ENCODE measurements at places on chromosomes 7 and 10.
A peak's percentile ranks its signal among the peaks of the same experiment; 100 is the strongest.

- no peak for DNase-seq
Measured at GRCh38 chr10:88755753-88756152, 4.1 kb upstream of the LIPN start.

DNA sequence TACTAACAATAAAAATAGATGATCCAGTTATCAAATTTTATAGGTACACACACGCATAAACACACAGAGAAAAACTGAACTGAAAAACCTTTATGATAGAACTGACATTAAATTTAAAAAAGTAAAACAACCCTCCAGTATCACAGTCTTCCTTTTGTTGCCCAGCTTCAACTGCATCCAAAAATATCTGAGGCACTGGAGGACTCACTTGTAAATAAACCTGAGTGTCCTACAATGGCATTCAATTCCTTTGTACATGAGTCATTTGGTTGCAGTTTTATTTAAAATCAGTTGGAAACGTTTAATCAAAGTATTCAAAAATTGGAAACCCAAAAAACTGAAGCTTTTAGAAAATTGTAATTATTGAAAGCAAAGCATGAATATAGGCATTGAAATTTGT, 265.2 kb upstream of the CSTF2T start:
- DNase-seq = no peak

DNA sequence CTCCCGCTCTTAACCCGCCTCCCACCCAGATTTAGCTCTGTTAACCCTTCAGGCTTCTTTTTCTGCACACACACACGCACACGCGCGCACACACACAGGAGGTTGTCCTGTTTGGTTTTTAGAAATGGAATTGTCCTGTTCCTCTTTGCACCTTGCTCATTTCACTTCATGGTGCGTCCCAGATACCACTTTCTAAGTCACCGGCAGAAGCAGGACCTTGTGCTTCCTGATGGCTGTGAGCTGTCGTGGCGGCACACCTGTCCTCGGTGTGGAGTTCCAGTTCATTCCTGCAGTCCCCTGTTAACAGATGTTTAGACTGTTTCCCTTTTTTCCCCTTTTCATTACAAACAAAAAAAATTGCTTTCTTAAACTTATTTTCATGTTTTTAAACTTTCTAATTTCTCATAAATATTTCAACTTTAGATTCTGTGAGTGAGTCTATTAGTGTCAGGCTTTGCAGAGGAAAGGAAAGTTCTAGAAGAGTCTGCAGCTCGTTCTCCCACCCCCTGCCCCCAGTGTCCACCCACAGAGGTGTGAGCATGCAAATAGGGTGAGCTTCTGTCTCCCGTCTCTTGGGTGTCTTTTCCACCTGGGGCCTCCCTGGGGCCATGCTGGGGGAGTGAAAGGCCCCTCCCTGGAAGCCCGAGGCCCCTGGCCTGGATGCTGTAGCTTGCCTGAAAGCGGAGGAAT, 85.5 kb downstream of the LHPP start:
- DNase-seq = no peak

DNA sequence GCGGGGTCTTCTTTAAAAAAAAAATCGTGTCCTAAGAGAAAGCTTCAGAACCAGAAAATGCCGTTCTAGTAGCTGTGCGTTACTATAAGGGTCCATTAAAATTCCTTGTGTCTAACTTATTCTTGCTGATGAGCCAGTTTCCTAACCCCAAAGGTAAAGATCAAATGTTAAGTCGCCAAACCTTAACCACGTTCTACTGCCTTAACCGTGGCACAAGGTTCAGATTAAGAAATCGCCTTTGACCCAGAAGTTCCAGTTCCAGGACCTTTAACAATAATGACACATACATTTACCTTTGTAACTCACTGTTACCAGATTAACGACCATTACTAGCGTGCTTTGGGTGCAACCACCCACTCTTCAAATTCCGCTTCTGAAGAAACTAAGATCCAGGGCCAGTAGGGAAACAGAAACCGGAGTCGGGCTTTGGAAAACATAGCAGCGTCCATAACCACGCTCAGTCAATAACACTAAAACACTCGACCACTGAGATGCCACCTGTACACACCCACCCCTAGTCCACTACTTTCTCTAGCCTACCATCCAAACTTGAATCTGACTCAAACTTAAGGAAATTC, 620 bp downstream of the BET1 start:
- DNase-seq = peak; percentile 54

GRCh38 chr10:103758294-103758681, 97.1 kb downstream of the SH3PXD2A start:
- DNase-seq = no peak

- peak; percentile 73 for DNase-seq
Measured at GRCh38 chr10:99329304-99329553, at the start of gene CNNM1. TSS of gene CNNM1 (plus strand) at chr10:99329356. CDS start at chr10:99329388, 32 bp downstream.

DNA sequence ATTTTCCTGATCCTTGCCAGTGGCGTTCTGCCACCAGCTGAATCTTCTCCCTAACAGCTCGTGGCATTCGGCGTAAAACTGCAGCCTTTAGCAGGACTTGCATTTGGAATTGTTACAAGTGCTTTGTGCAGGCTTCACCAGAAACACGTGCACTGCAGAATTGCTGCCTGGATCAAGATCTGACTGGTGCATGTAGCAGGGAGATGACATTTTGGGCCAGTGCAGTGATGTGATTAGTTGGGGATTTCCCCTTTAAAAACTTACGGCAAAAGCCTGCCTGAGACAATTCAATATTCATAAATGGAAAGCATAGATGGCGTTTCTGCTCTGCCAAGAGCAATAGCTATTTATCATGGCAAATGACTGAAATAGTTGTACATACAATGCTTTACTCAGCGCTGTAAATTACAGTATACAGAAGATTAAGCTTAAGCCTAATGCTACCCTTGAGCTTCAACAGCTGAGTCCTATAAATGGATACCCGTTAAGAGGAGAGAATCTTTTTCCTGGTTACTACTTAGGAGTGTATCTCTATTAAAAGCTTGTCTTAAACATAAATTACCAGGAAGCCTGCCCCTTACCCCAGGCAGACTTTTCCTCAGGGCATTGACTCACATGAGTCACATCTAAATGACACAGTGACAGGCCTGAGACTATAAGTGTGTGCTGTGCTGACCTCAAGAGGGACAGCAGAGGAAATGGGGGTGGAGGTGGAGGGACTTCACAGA, 106.3 kb downstream of the ATXN7L1 start:
- DNase-seq = peak; percentile 83

GRCh38 chr10:123272171-123272570, 118.0 kb downstream of the BUB3 start:
- no peak for DNase-seq

DNA sequence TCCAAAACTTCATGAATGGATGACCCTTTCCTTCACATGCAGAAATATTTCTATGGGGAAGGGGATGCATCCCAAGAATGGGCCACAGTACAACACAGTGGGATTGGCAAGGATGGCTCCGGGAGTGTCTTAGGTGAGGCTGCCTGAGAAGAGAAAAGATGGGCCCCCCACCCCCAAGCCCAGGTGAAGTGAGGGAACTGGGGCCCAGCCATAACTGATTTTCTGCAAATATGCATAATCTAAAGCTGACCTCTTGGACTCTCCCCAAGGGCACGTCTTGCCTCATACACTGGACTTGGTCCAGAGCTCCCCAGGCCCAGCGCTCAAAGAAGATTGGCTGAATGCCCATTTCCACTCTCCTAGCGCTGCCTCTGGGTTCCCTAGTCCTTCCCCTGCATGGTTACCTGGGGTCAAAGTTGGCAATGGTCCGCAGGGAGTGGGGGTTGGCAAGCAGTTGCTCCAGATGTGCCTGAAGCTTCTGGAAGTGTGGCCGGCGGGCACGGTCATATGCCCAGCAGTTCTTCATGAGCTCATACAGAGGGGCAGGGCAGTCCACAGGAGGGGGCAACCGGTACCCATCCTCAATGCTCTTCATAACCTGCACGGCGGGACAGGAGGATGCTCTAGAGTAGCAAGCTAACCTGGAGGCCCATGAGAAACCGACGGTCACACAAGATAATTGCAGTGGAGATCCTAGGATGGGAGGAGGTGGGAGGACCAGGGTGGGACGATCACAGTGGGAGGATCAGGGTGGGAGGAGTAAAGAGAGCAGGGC, 12.3 kb downstream of the ZYX start:
- no peak for DNase-seq

DNA sequence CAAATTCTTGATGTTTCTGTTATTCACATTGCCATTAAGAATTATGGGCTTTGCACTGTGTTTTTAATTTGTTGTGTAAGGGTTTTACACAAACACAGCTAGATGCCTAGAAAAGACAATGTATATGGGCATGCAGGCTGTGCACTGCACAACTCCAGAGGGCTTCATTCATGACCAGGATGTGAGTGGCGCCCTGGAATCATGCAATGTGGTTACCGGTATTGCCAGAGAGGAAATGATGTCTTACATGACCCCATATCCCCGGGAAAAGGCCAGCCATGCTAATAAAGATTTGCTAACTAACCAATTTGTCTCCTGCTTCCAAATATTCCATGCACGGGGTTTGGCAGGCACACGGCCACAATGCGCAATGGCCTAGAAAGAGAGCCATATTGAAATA, 16.9 kb downstream of the KCNMA1 start:
- DNase-seq = no peak

- no peak for DNase-seq
Measured at GRCh38 chr10:20088061-20088701, 271.9 kb downstream of the PLXDC2 start.

DNA sequence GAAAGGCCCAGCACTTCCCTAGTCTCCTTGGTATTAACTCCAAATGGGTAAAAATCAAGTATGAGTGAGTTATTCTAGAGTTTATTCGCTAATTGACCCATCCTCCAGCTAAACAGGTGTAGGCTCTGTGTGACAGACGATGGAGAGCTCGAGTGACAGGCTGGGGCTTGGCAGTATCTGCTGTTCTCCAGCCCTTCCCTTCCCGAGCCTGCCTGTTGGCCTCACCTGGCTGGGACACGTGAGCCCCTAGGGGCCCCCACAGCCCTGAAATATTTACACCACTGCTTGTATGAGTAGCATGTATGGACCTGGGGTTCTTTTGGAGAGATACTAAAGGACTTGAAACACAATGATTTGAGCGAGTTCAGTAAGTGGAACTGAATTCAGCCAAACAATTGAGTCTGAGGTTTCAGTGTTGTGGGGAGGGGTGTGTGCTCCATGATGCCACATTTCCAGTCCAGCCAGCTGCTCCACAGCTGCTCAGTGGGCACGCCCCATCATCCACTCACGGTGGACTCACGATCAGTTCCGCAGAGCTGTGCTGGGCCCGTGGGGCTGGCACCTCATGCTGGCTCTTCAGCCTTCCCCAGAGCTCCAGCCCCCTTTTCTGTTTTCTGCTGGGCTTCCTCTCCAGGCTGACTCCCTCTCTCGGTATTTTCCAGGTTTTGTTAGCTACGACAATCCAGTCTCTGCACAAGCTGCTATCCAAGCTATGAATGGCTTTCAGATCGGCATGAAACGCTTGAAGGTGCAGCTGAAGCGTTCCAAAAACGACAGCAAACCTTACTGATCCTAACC, 283.0 kb downstream of the USP6NL start:
- DNase-seq = no peak

Measured in NCI-H82 (cell line).